ENCODE measurements at places on chromosomes 16 and 17. TPM values are rescaled to one million over a fixed set of nuclear protein-coding genes. Genes with fewer than 3 reads are reported as not detected.

DNA sequence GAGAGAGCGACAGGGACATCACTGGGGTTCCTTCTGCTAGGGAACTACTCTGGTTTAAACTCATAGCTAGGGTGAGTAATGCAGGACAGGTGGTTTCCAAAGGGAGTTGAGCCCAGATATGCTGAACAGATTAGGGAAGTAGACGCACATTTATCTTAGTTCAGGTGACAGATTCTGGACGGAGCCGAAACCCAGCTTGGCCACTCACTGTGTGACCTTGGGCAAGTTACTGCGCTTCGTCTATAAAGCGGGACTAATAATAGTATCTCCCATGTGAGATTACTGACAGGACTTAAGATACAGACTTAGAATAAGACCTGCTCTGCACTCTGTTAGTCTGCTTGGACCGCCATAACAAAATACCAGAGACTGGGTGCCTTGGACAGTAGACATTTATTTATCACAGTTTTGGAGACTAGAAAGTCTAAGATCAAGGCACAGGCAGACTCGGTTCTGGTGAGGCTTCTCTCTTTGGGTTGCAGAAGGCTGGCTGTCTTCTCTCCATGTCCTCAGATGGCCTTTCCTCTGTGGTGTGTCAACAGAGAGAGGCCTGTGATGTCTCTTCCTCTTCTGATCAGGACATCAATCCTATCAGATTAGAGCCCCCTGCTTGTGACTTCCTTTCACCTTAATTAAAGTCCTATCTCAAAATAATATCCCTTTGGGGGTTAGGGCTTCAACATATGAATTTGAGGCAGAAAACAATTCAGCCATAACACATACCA, 12.1 kb downstream of the SCNN1G start:
- no peak for DNase-seq

DNA sequence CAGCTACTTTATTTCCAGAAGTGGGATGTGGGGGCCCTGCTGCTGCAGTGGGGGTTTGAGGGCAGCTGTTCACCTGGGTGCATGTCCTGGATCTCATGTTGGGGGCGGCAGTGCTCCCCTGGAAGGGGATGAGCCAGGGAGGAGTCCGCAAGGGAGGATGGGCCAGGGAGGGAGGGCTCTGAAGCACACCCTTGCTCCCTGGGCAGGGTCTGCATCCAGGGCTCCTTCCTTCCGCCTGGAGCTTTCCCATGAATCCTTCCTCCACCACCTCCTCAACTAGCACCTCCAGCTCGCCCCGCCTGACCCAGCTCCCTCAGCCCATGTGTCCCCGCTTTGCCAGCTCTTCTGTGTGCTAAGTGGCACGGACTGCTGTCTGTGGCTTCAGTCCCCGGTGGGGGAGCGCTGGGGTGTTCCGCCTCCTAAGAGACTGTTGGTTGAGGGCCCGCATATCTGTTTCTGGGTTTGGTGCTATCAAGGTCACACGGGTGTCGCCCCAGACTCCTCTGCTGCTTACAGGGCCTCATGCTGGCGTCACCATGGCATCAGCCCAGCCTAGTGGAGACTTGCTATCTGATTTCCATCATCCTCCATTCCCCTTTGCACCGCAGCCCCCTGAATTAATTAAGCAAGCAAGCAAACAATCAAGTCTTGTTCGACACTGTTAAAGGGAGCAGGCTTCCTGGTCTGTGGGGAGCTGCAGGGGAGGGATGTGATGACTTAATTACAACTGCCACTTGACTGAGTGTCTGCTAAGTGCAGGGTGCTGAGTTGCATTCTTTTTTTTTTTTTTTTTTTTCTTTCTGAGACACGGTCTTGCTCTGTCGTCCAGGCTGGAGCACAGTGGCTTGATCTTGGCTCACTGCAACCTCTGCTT, 71.8 kb downstream of the PRKCA start:
- no peak for DNase-seq

- DNase-seq: no peak
Measured at GRCh38 chr17:8823279-8823678, 24.1 kb upstream of the MFSD6L start.

DNA sequence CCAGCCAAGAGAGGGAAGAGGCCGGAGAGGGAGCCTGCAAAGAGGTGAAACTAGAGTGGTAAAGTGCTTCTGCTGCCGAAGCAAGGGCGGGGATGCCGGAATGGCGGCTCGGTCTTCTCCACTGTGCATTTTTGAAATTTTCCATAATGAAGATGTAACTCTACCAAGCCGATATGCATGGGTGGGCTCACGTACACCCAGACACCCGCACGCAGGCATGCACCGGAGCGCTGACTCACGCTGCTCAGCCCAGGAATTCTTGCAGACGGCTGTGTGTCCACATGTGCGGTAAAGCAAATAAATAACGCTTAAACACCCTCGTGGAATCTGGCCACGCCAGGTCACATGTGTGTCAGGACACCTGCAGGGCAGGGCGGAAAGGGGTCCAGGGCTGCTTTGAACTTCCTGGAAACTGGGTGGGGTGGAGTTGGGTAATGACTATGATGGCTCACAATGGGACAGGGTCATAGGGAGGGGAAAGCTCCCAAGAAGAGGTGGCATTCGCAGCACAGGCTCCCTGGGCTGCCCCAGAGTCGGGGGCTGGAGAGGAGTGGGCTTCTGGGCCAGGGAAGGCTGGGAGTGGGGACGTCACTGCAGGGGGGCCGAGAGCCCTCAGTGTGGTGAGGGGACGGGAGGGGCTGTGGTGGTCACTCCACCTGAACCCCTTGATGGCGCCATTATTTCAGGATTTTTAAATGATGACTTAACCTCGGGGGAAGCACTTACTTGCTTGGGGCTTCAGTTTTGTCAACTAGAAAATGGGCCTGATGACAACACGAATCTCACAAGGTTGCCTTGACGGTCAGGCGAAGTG, 265.5 kb downstream of the PARN start:
- no peak for DNase-seq

GRCh38 chr16:67902831-67903230, 9.8 kb downstream of the PSKH1 start:
- no peak for DNase-seq

ACE gene
- total RNA-seq: 35.3 TPM

DNA sequence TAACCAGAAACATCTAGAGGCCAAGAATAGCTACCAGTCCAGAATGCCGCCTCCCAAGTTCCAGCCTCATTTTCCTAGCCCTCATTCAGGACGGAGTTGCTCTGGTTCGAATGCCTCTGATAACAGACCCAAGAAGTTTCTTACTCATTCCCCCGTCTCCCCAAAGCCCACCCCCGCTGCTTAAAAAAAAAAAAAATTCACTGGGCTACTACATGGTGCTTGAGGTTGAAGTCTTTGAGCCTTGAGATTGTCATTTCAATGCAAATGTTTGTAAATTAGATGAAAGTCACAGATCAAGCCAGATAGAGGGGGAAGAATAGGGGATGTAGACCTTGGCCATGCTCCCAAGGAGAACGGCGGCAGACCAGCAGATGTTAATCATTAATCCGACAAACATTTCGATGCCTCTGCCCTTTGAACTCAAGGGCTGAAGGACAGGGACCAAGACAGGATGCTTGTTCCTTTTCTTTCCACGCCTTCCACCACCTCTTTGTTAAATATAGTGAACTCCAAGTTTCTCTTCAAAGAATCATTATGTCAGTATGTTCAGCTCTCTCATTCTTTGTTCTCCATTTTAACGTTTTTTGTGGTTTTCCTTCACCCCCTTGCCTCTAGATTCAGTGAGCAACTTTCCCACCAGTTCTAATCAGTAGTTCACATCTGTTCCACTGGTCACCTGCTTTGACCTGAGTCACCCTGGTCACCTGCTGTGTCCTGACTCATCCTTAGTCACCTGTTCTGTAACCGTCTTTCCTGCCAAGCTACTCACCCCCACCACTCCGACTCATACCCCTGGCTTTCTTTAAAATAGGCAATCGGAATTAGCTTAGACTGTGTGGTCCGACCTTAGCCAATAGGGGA, 190.3 kb downstream of the CPPED1 start:
- no peak for DNase-seq

- DNase-seq: no peak
Measured at GRCh38 chr17:70905796-70906195, 736.5 kb downstream of the KCNJ2 start.

- no peak for DNase-seq
Measured at GRCh38 chr17:2705888-2706795, 5.4 kb downstream of the CLUH start.

DNA sequence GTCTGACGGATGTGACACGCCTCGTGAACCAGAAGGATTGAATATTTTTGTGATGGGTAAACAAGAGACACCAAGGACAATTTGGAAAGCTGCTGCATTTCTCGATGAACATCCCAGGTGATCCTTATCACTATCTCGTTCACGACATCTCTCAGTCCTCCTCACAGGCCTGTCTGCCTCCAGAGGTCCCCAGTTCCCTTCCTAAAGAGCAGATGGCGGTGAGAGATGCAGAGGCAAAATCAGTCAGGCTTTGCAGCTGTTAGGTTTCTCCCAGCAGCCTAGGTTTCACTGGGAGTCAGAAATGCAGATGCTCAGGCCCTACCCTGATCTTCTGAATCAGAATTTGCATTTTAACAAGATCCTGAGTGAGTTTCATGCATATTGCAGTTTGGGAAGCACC, 23.6 kb downstream of the SCPEP1 start:
- DNase-seq: no peak

DNA sequence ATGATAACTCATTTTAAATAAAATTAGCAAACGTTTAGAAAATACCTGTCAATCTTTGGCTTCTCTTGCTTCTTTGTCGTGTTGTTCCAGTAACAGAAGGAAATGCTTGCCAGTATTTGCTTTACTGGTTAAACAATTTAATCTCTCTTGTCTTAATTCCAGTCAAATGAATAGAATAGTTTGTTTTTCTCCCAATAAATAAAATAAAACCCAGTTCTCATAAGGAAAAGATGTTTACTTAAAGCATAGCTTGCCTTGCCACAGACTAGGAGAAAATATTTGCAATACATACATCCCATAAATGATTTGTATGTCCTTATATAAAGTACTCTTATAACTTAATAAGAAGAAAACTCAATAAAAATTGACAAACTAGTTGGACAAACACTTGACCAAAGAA, 43.9 kb upstream of the TEKT3 start:
- DNase-seq: no peak

DNA sequence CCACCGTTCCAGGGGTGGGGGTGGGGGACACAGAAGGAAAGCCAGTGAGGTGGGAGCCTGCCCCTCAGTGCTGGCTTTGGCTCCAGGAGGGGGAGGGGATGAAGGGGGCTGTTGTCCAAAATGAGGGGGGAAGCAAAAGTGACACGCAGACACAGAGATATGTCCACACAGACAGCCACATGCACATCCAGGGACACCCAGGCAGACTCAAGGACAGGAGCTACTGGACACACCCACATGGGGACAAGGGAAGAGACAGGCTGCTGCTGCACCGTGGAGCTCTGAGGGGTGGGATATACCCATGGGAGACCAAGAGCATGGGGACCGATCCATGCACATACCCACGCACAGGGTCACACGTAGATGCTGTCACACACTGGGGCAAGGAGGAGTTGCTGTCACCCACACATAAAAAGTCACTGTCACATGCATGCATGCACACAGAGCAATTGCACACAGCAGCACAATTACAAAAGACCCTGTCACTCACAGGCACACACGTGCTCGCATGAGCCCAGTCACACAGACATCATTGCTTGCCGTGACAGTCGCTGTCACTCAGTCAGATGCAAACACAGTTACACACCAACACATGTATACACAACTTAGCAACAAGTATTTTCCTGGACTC, 1.3 kb downstream of the THRA start:
- no peak for DNase-seq

GRCh38 chr17:6070430-6070912, 292 bp downstream of the WSCD1 start:
- no peak for DNase-seq

DNA sequence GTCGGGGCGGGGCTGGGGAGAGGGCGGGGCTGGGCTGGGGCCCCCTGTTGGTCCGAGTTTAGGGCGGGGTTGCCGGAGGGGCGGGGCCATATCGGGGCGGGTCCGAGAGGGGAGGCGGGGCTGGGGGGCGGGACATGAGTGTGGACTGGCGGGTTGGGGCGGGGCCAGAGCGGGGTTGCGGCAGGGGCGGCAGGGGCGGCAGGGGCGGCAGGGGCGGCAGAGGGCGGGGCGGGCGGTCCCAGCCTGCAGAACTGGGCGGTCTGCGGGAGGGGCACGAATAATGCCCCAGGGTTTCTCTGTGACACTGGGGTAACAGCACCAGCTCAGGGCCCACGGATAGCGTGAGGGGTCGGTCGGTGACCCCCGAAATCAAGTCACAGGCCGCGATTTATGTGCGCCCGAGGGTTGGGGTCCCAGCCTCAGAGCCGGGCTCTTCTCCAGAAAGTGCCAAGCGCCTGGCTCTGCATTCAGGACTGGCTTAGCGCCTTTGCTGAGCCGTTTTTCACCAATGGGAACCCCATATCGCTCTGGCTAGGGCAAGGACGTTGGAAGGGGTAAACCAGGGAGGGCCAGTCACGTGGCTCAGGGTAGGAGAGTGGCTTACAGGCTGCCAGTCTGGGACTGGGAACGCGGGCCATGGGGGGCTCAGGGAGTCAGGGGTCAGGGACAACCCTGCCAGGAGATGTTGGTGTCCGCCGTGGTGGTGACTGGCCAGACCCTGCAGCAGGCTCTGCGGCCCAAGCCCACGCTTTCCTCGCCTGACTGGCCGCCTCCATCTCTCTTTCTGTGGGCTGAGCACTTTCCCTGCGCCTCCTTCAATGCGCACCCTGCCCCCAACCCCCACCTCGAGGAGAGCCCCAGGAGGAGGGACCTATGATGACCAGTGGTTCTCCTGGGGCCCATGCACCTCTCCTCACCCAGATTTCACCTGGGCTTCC, 1.2 kb upstream of the METTL26 start:
- peak; percentile 89 for DNase-seq

All from tibial nerve (tissue), 4 donors.